ENCODE measurements at places on chromosomes 13 and 19.

DNA sequence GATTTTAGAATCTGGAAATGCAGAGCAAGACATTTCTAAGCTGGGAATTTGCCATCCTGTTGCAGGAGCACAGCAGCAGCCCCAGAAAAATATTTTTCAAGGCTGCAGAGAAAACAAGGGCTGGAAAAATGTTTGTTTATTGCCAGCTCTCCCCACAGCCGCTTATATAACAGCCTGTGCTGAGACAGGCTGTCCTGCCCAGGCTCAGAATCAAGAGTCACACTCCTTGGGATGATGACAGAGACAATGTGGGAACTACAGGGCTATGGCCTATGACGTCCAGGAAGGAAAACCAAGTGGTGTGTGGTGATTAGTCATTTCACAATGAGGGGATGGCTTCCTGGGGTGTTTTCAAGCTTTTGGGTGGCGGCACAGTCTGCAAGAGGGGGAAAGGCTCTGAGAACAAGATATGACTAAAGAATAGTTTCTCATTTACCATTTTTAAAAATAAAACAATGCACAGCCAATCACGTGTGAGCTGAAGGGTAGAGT is 136.3 kb upstream of the SERP2 start:
- DNase-seq: peak; percentile 16

- DNase-seq: no peak
These were observed 922 bp downstream of the EBPL start for GRCh38 chr13:49690133-49690994.

DNA sequence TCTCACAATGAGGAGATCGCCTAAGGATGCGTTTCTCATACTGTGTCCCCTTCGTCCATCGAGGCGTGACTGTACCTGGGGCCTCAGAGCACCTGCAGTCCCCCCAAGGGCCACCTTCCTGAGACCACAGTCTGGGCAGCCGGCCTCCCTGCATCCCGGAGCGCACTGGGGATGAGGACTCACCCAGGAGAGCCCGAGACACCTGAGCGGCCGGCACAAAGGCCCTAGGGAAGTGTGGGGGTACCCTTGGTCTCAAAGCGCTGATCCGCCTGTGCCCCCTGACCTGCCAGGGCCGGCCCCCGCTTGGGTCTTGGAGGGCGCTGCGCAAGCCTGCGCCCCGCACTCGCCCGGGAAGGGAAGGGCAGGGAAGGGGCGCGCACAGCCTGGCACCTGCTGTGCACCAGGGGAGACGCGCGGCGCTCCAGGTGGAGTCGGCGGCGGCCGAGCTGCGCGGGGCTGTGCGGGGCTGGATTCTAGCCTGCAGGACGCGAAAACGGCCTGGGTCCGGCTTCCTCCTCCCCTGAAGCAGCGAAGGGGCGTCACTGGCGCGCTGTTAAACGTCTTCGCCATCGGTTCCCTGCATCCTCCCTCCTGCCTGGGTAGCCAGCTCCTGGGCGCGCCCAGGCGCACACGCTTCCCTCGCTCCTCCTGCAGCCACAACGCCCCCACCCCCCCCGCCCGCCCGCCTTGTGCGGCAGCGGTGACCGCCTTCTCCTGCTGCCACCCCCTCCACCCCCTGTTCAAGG is 13.6 kb upstream of the USP29 start:
- no peak for DNase-seq

- DNase-seq: no peak
These were observed 15.1 kb upstream of the GAS6 start for GRCh38 chr13:113879017-113879416.

DNA sequence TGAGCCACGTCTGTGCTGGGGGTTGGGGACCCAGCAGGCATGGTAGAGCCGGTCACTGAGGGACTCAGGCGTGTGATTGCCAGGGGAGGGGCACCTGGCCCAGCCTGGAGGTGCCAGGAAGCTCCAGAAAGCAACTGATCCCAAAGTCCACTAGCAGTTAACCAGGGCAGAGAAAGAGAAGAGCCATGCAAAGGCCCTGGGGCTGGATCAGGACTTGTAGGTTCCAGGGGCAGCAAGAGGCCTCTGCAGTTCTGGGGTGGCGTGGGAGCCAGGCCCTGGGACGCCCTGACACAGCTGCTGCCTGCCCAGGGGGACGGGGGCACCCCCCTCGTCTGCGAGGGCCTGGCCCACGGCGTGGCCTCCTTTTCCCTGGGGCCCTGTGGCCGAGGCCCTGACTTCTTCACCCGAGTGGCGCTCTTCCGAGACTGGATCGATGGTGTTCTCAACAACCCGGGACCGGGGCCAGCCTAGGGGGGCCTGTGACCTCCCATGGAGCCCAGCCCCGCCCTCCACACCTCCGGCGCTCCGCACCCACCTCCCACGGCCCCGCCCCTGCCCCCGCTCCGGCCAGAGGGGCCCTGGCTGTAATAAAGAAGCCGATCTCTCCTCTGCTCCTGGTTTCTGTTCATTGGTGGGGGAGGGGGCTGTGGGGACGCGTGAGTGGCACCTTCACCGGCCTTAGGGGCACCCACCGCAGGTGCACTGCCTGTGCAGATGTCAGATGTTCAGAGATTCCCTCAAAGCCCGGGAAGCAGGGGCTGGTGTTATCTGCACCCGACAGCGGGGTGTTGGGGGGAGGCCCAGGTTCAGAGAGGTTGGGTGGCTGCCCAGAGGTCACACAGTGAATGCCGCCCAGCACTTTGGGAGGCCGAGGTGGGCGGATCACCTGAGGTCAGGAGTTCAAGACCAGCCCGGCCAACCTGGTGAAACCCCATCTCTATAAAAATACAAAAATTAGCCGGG is 4.1 kb downstream of the AZU1 start:
- DNase-seq: no peak

DNA sequence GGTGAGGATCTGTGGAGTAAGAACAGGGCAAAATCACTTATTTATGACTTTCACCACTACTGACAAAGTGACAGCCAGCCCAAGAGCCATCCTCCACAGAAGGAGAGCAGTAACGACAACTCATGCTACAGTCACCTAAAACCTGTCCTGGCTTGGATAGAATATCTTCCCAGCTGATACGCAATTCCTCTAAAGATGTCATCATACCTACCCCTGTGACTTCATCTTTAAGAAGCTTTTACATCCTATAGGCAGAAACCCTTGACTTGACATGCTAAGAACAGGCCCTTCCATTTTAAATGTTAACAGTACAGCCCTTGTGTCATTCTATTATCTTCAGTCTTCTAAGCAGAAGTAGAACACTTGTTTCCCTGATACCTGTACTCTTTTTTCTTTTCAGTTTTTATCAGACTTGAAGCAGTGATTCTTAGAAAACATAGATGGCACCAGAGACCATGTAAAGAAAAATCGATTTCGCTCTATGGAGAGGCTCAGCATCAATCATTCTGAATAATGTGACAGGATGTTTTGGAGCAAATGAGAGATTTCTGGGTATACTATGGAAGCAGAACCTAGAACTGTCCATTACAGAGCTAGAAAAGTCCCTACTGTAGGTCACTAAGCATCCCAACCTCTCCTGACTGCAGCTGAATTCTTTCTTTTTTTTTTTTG is 20.1 kb downstream of the STOML3 start:
- no peak for DNase-seq

GRCh38 chr13:114249077-114249476 is 14.4 kb downstream of the CDC16 start:
- DNase-seq: no peak

- no peak for DNase-seq
These were observed 142.4 kb upstream of the SPACA7 start for GRCh38 chr13:112233716-112234115.

All from KG1 (cell line).